ENCODE measurements at places on chromosomes 13 and 19.

DNA sequence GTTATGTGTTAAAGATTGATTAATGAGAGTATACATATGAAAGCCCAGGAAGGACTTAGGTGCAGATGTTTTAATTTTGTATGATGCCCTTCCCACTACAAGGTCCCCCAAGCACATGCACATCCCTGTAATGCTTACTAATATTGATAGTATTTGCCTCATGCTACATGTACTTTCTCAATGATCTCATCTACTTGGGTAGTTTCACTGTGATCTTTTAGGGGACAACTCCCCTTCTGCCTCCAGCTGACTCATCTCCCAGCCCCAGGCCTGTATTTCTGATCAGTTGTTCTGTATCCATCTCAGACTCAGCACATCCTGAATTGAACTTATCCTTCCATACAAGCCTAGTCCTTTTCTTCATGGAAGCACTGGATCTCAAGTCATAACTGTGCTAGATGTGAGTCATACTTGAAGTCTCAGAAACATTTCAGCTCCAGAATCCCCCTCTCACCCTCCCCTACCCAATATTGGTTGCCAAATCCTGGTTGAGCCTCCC is 49.4 kb upstream of the INTS6 start:
- no peak for DNase-seq

- no peak for DNase-seq
Observed at GRCh38 chr19:739998-740715, 10.8 kb upstream of the MISP start.

GRCh38 chr13:67632590-67632989 is 402.5 kb upstream of the PCDH9 start:
- no peak for DNase-seq

GRCh38 chr19:5547881-5548280 is 19.9 kb downstream of the TINCR start:
- no peak for DNase-seq

GRCh38 chr13:21579754-21580316 is 24.1 kb downstream of the MICU2 start:
- no peak for DNase-seq

GRCh38 chr19:51546650-51547396 is 15.4 kb upstream of the SIGLEC6 start:
- no peak for DNase-seq

- DNase-seq, result no peak
Observed at GRCh38 chr13:78601124-78601873, 2.1 kb downstream of the POU4F1 start.

DNA sequence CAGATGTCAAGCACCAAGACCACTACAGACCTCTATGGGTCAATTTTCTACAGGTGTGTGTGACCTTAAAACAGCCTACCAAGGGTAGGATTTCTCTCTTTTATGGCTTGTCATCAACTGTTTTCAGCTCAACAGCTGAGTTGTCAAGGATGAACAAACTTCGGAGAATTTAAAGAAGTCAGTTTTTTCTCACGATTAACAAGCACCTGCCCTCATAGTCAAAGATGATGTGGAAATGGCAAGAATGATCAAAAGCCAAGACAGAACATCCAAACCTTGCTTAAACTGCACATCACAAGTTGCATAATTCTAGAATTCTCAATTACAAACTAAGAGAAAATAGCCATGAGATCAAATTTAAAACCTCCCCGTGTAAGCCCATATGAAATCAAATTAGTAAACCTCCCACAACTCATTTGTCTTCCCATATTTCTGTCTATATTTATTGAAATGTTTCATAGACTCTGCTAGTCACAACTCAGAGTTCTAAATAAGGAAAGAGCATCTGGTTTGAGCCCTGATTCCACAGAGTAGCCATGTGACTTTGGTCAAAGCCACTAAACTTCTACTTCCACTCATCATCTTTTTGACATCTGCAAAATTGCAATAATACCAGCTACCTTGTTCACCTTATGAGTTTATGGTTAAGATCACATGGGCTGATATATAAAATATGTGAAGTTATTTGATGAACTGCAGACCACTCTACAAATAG is 521.5 kb upstream of the HTR2A start:
- no peak for DNase-seq

- no peak for DNase-seq
Observed at GRCh38 chr13:26500618-26501320, 56.7 kb upstream of the WASF3 start.

GRCh38 chr19:17881701-17882100 is 10.0 kb downstream of the SLC5A5 start:
- no peak for DNase-seq

DNA sequence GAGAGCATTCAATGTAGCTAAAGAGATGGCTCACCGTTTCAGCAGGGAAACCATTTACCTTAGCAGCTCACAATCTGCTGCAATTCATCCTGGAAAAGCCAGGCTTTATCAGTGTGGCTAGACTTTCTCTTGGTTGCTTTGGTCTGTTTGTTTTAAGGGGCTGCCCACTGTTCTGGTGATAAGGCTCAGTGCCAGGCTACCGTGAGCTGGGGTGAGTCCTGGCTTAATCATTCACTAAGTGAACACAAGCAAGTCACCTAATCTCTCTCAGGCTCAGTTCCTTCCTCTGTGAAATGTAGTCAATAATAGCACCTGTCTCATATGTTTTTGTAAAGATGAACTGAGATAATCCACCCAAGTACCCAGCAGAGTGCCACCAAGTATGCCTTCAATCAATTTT is 229.0 kb downstream of the TEX29 start:
- DNase-seq, result no peak
